ENCODE measurements at places on chromosomes 12 and 14.
A peak's percentile ranks its signal among the peaks of the same experiment; 100 is the strongest.

DNA sequence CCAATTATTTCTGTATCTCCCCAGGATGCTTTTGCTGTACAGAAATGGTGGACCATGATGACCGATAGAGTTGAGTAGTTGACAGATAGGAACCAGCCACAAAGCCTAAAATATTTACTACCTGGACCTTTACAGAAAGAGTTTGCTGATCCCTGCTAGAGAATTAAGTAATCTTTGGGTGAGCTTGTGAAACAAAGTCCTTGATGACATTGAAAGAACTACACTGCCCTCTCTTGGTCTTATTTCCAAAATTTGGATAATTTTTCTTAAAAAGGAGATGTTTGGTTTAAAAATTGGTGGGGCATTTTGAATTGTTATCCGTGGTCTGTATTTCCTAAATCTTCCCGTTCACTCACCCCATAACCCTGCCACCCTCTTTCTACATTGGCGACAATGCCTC is 13.7 kb upstream of the TCTN1 start:
- DNase-seq, result no peak

- no peak for DNase-seq
Measured at GRCh38 chr14:59358102-59358501, 107.1 kb downstream of the GPR135 start.

GRCh38 chr14:95255013-95255412 is 64.7 kb downstream of the CLMN start:
- DNase-seq, result no peak

- no peak for DNase-seq
Measured at GRCh38 chr14:69876221-69876847, 2.9 kb upstream of the SMOC1 start.

GRCh38 chr12:62802984-62803383 is 132.0 kb downstream of the PPM1H start:
- DNase-seq, result peak; percentile 13

DNA sequence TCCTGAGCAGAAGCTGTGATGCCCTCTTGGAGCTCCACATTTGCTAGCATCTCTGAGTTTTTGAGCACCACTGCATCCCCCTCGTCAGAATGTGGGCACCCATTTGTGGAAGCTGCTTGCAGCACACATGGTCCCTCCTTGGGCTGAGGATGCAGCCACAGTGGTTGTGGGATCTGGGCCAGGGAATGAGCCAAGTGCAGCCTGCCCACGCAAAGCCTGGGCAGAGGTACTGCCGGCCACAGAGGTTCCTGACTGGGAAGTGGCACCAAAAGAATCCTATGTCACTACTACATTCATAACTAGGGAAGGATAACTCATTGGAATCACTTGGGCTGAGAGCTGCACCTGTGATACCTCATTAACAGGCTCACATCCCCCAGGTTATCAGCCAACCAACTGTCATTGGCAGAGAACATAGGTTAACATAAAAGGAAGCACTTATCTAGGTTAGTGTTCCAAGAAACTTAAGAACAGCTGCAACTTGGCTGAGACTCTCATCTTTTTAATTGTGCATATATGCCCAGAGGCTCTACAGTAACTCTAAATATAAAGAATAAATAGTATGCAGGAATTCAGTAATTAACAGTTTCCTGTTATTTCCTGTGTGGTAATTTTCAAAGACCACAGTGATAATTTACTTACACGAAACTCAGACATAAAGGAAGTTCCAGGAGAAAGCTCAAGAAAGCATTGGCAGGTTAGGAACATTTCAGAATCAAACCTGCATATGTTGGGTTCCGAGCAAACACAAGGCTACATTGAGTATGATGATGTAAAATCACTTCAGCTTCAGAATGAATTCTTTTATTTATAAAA is 145.3 kb downstream of the BCAT1 start:
- no peak for DNase-seq

GRCh38 chr12:127191129-127191528 is 1075.8 kb upstream of the TMEM132C start:
- DNase-seq, result no peak

- no peak for DNase-seq
Measured at GRCh38 chr14:68834816-68835215, 41.9 kb upstream of the ZFP36L1 start.

GRCh38 chr14:97218691-97219430 is 421.7 kb downstream of the VRK1 start:
- DNase-seq, result peak; percentile 65

DNA sequence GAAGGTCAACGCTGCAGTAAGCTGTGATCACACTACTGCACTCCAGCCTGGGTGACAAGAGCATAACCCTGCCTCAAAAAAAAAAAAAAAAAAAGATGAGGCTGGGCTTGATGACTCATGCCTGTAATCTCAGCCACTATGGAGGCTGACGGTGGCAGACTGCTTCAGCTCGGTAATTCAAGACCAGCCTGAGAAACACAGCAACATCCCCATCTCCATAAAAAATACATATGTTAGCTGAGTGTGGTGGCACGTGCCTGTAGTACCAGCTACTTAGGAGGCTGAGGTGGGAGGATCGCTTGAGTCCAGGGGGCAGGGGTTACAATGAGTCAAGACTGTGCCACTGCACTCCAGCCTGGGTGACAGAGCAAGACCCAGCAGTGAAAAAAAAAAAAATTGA is 50.4 kb downstream of the GXYLT1 start:
- no peak for DNase-seq

- peak; percentile 15 for DNase-seq
Measured at GRCh38 chr12:578748-579419, 84.4 kb downstream of the NINJ2 start.

DNA sequence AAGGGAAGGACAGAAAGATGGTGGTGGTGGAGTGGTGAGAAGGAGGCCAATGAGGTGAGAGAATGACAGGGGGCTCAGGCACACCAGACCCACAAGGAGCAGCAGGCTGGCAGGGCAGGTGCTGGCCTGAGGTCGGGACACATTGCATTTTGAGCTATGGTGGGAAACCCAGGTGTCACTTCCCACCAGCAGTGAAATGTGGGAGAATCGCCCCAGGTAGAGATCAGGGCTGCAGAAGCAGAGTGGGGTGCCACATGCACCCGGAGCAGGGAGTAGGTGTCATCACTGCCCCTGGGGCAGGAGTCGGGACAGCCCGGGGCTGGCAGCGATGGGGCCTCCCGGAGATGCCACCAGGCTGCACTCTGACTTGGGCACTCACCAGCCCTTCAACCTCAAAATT is 315.8 kb downstream of the BCL11B start:
- DNase-seq, result no peak

DNA sequence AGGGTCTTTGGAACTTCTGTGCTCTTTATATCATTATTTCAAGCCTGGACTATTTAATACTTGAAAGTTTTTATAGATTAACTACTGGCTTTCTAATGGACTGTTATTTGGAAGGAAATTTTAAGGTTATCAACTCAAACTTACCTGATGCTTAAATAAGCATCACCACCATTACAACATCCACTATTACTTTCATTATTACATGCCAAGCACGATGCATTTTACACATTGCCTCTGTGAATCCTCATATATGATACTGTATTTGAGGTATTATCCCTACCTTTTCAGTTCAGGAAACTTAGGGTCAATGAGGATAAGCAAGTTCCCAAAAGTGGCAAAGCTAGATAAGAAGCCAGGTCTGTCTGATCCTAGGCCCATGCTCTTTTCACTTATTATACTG is 12.4 kb downstream of the ZBTB1 start:
- DNase-seq, result no peak

DNA sequence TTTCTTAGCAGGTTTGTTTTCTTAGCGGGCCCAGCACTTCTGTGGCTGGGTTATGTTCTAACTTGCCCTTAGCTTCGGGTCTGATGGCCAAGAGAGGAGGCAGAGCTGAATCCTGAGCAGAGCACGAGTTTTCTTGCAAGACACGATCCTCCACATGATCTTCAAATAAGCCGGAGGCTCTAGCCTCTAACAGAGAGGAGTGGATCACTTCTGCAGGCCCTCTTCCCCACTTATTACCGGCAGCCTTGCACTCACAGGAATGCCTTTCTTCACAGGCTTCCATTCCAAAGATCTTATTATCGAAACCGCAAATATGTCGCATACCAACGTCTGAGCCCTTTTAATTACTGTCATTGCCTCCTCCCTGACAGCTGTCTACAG is 79.5 kb downstream of the SINHCAF start:
- no peak for DNase-seq

DNA sequence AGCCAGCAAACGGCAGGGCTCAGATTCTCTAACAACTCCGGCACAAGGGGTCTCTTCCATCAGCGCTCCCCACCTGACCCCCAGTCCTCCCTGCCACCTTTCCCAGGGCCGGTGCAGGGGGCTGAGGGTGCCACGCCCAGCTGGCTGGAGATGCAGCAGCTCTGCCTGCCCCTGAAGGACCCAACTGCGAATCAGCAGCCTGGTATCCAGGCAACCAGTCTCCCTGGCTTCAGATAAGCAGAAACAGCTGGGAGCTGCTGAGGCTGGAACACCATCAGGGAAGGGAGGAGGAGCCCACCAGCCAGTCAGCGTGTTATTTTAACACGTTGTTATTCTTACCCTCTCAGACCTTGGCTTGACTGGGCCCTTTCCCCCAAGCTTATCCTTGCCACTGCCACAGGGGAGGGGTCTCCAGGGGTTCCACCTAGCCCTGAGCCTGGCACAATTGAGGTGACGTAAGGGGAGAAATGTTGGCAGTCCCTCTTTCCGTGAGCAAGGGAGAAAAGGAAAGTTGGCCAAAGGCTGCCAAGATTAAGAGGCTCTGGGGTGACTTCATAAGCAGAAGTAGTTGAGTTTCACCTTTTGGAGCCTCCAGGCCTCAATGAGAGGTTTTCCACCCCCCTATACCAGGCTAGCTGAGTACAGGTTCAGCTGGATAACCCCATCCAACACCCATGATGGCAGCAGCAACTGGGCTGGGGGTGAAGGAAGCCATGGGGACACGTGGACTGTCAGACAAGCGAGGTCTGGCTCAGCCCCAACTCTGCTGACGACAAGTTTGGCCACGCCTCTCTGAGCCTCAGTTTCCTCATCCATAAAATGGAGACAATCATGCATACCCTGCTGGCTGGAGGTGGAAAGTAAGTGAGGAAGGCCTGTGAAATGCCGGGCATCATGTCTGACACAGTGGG is 91.1 kb downstream of the IRF2BPL start:
- DNase-seq, result peak; percentile 98

- DNase-seq, result no peak
Measured at GRCh38 chr14:45104561-45104960, 20.6 kb downstream of the PRPF39 start.

GRCh38 chr12:46442738-46443137 is 70.2 kb upstream of the SLC38A2 start:
- DNase-seq, result no peak

GRCh38 chr12:48542300-48542928 is 17.0 kb downstream of the OR8S1 start:
- peak; percentile 31 for DNase-seq

Measured in NCI-H524 (cell line).